ENCODE measurements at places on chromosomes 3 and 15.
A peak's percentile ranks its signal among the peaks of the same experiment; 100 is the strongest.

DNA sequence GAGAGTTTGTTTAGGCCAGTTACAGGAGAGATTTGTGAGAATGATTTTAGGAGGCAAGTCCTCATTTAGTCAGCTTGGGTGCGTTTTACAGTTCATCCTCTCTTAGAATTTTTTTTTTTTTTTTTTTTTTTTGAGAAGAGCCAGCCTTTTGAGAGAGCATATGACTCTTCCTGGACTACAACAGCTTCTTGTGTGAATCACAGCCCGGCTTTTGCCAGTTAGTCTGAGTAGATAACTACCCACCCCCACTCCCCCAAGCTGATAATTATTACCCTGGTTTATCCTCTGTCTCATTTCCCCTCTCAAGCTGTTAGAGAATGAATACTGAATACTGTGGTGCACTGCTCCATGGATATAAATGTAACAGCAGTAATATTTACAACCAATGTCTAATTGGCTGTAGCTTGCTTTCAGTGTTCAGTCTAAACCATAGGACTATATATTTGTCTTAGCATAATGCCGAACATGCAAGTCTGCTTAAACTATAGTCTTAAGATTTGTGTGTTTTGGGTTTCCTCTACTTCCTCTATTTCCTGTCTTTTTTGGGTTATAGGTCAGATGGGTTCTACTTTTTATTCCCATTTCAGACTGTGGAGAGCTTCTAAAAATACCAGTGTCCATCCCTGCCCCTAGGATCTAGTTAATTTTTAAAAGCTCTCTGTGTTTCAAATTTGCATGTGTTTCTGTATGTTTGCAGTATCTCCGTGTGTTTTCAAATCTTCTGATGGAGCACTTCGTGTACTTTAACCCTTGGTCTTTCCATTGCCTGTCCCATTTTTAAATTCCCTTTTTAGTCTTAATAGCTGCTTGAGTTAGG lies 8.0 kb downstream of the CHD2 start:
- DNase-seq, result no peak

DNA sequence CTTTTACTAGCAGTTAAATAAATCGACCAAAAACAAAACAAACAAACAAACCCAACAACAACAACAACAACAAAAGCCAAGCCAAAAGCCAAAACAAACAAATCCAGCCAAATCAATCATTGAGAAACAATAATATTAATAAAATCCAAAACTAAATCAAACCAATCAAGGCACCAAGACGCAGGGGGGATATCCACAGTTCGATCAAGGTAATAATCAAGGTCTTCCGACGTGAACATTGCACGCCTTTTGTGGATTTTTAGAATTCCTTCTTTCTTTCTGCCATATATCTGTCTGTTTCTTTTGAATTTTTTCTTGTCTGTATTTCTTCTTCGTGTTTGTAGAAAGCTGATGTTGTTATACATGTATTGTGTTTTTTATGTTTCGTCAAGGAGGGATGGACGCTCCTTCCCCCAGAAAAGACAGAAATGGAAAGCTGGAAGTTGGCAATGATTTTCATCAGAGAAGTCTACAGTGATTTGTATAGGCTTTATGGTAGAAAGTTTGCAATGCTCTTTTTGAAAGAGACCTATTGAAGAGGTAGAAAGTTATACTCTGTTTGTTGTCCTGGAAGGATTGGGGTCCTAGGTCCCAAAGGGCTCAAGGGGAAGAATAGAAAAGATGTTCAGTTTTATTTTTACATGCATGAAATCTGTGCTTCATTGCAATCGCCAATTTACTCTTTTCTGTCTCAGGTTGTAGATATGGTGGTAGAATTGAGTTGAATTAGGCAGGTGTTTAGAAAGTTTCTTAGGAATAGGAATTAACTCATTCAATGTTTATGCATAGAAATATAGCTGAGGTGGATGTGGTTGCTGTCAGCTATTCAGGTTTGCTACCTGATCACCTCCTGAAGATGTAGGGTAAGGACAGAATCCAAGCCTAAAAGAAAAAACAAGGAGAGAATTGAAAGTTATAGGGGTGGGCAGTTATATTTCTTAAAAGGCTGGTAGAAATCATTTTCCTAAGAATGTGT lies 1.2 kb downstream of the ARPP21 start:
- DNase-seq, result no peak

DNA sequence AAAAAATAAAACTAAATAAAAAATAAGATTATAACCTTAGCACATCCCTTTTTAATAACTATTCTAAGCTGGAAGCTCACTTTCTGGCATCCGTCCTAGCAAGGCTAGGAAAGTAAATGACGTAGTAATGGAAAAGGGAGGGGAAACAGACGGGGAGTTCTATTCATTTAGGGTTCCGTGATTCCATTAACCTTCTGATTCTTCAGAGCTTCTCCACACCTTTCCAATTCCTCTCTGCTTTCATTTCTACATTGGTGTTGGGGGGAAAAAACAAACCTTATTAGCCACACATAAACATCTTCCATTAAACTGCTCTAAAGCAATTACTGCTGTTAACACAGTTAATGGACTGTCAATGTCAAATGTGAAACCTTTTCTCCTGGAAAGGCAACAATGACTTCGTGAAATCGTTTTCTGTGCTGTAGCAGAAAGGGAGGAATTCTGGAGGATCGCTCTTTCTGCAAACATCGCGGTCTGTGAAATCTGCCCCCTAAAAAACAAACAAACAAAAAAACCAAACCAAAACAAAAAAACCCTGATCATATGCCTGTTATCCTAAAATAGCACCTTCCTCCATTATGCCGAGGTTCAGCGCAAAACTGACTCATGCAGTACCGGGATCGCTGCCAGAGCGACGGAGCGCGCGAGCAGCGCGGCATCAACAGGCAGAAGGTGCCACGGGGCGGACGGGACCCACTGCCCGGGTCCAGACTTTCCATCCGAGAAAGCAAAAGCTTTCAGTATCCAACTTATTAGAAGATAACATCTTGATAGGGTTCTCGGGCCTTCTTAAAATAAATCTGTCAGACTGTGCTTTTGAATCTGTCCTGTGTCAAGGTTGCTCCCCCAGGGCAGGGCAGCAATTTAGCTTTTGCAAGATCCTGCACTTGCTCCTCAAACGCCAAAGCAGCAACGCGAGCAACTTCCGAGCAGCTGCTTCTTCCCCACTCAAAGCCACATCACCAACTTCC lies 156.2 kb downstream of the FGF12 start:
- peak; percentile 30 for DNase-seq

GRCh38 chr3:7333125-7333524 lies 472.2 kb downstream of the GRM7 start:
- DNase-seq, result no peak

GRCh38 chr3:139332092-139332491 lies 11.7 kb upstream of the MRPS22 start:
- no peak for DNase-seq

DNA sequence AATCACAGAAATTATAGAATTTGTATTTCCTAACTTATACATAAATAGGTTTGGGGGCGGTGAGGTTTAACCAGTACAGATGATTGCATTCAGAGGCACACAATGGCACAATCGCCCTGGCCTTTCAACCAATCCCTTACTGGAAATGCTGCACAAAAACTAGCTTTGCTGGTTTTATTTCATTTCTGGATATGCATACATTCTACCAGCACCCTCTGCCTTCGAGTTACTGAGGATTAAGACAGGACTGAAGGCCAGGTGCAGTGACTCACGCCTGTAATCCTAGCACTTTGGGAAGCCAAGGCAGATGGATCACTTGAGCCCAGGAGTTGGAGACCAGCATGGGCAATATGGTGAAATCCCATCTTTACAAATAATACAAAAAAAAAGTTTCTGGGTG lies 336.1 kb downstream of the ARRDC4 start:
- DNase-seq, result no peak

- DNase-seq, result no peak
Measured at GRCh38 chr3:122295266-122296062, 29.6 kb upstream of the CSTA start.

DNA sequence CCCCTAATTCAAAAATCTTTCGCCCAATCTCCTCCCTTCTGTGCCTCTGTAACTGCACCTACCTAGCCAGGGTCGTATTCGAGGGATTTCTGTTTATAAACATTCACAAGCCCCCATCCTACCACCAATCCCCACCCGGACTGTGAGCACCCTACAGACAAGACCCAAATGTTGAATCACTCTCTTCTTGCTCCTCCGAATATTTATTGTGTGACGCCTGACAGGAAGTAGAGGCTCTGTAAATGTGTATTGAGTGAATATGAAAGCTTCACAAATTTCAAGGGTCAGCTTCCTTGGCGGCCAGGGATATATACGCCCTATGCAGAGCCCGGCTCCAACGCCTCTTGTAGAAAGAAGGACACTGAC lies 1.6 kb downstream of the BDH1 start:
- peak; percentile 42 for DNase-seq

DNA sequence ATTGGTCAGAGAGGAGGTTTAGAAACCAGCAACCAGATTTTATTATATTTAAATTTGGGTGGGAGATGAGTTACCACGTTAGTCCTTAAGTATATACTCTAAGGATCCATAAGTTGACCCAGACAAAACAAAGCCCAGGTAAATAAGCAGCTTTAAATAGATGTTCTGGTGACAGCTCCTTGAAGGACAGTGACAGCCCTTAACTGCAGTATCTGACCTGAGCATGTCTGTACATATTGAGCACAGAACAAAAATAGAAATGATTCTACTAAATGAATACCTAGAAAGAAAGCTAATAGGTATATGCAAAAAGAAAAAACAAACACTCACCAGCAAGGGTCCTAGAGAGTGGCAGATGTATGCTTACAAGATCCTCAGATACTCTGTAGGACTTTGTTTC lies 63.0 kb downstream of the UBR1 start:
- DNase-seq, result no peak

GRCh38 chr15:65470866-65471265 lies 46.6 kb downstream of the DPP8 start:
- DNase-seq, result no peak

DNA sequence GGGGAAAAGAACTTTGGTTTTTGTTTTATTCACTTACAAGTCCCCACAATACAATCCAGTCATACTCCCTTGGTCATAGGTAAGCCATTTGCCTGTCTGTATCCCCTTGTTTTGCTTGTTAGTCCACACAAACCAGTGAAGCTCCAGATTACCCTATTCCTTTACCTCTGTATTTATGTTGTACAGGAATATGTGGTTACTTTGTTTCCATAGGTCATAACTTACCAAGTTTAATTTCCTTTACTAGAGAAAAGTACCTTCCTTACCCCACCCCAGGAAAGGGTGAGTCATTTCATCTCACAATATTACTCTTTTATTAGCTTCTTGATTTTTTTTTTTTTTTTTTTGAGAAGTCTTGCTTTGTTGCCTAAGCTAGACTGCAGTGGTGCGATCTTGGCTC lies 113.4 kb upstream of the LRRFIP2 start:
- DNase-seq, result peak; percentile 20

DNA sequence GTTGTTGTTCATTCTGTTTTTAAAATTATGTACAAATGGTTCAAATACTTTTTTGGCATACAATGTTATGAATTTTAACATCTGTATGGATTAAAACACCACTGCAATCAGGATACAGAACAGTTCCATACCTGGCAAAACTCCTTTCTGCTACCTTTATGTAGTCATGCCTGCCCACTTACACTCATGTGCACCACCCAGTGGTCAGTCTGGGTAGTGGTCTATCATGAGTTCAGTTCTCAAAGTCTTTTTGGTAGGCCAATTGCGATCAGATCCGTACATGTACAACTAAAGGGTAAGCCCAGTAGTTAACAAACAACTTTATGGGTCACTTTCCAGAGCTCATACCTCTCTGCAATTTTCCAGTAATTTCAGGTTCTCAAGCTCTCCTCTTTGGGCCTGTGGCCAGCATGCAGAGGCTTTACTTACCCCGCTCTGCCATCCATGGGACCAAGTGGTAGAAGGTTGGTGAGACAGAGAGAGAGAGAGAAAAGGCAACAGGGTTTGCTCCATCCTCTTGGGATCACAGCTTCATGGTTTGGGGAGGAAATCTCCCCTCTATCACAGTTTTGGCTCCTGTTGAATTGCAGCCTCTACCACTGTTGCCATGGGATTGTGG lies 63.9 kb upstream of the FAM98B start:
- DNase-seq, result peak; percentile 12

DNA sequence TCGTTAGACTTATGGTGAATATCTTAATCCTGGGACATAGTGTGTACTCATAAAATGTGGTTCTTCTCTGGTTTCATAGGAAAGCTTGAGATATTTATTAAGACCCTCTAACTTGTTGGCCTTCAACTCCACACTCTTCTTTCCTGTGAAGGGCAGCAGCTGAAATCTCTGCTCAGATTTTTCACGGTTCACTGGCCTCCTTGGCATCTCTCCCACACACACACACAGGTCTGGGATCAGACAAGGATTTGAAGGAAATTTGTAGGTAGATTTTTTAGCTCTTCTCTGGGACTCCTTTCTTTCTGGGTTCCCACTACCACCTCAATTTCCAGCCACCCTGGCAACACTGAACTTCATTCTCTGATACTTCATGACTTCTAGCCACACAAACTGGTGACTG lies 70.2 kb downstream of the MYRIP start:
- no peak for DNase-seq

DNA sequence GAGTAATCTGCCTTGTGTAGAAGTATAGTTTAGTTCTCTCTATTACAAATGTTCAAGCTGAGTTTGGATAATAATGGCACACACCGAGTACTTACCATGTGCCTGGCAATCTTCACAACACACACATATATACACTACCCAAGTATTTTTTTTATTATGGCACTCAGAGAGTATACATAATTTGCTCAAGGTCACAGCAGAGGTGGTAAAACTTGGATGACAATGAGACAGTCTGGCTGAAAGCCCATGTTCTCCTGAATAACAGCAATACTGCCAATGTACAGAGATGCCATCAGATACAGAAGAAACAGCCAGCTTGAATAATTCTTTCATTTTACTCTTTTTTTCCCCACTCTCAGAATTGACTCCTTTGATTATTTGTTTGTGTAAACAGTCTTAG lies 460.0 kb downstream of the CNTN6 start:
- no peak for DNase-seq

DNA sequence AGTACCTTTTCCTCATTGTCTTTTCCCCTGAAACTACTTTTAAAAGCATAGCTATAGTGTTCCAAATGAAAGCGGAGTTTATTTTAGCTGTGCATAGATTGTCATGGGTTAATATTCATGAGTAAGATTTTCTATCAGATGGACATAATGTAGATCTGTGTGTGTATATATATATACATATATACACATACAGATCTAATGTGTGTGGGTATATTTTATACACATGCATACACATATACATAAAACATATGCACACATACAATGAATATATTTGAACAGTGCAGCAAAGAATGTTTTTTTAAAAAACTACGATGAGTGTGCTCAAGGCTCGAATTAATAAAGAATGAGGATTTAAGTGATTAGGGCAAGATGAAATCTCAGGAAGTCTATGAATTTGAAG lies 328.3 kb upstream of the IL12A start:
- DNase-seq, result no peak

- no peak for DNase-seq
Measured at GRCh38 chr3:130010556-130010955, 36.0 kb downstream of the TRH start.

DNA sequence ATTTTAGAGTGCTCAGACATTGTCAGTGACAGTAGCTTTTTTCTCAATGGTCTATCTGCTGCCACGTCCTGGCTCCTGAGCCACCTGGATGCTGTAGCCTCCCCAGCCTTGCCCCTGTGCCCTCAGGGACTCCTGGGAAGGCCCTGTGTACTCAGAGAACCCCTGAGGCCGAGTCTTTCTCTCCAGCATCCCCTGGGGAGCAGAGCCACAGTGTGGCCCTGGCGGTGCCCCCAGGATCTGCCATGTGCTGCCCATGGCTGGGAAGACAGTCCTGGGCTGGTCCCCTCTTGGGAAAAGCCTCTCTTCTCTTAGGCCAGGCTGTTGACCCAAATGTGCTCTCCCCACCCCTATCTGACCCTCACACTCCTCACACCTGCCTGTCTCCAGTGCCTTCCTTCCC lies 5.0 kb downstream of the MYD88 start:
- DNase-seq, result no peak

GRCh38 chr15:50562735-50563640 lies 16.5 kb upstream of the USP50 start:
- no peak for DNase-seq
